ENCODE measurements at places on chromosomes 2 and 18.

DNA sequence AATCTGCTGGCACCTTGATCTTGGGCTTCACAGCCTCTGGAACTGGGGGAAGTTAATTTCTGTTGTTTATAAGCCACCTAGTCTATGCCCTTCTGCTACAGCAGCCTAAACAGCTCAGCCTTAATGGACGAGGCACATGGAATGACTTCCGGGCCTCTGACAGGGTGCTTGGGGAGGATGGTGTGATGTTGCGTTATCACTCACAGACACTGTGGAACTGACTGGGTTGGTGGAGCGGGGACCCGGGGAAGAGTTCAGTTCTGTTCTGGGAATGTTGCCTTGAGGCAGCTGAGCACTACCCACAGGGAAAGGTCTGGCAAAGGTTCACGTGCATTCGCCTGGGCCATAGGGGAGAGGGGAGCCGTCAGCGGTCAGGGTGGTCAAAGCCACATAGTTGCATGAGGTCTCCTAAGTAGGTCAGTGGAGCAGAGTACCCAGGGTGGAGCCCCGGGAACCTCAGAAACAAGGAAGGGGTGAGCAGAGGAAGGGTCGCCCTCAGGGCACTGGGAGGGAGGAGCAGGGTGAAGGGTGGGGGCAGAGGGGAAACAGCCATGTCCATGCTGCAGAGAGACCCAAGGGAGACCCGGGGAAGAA, 36.2 kb downstream of the LRRFIP1 start:
- no peak for DNase-seq

- no peak for DNase-seq
Observed at GRCh38 chr2:109062145-109062858, 66.7 kb upstream of the SH3RF3 start.

DNA sequence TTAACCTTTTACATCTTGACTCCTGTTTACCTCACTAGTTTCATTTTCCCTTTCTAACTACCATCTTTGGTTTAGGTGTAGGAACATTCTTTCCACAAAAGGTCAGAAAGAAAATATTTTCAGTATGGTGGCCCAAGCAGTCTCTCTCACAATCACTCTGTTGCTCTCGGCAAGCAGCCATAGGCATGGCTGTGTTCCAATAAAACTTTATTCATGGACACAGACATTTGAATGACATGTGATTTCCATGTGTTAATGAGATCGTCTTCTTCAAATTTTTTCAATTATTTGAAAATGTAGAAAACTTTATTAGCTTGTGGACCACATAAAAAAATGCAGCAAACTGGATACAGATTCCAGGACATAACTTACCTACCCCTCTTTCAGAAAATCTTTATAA, 109.7 kb upstream of the CNTNAP5 start:
- no peak for DNase-seq

GRCh38 chr18:50973367-50974126, 5.7 kb downstream of the ELAC1 start:
- DNase-seq, result no peak

DNA sequence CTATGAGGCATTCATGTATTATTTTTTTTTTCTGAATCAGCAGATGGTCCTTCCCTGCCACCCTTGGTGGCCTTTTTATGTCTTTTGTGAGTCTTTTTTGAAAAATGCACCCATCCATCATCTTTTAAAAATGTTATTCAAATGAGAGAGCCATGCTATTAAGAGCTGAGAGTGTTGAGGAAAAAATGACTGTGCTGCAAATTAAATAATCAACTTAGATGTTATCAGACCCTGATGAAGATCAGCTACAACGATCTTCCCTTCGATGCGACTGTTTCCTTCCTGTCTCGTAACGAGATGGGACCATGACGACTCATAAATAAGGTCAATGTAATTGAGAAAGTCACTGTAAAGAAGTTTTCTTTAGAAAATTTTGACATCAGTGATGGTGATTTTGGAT, 44.4 kb downstream of the TRIB2 start:
- DNase-seq, result no peak

- no peak for DNase-seq
Observed at GRCh38 chr2:194491409-194492115, 1165.5 kb upstream of the SLC39A10 start.

DNA sequence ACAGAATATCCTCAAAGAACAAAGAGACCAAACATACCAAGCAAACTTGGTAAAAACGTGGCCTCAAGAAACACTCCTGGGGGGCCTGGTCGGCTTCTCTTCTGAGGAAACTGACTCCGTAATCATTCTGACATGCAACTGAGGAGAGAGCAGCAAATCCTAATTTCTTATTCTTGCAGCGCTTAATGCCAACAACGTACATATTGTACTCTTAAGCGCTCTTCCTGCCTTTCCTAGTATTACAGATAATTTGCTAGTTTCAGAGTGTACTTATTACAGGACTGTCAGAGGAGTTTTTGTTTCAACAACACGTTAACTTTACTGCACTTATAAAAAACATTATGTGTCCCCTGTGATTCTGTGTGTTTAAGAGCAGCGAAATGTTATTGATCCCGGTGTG, 64.9 kb downstream of the ZNF521 start:
- DNase-seq, result no peak

- DNase-seq, result no peak
Observed at GRCh38 chr2:74819702-74820101, 14.2 kb upstream of the HK2 start.

GRCh38 chr18:5488844-5489243, 55.0 kb downstream of the EPB41L3 start:
- no peak for DNase-seq
